ENCODE measurements at places on chromosomes 6 and 20.

DNA sequence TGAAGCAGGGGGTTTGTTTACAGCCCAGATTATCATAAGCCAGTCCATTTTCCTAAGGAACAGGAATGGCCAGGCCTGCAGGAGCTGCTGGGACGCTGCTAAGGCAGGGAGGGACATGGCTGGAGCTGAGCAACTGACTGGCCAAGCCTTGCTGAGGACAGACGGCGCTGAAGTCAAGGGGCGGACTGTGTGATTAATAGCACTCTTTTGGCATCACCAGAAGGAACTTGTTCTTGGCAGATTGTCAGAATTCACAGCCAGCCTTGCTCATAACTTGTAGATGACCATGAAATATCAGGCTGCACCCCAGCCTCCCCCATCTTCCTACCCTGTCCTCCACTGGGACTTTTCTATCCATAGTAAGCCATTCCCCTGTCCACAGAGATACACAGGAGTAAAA is 218.8 kb upstream of the RNF24 start:
- DNase-seq: no peak

DNA sequence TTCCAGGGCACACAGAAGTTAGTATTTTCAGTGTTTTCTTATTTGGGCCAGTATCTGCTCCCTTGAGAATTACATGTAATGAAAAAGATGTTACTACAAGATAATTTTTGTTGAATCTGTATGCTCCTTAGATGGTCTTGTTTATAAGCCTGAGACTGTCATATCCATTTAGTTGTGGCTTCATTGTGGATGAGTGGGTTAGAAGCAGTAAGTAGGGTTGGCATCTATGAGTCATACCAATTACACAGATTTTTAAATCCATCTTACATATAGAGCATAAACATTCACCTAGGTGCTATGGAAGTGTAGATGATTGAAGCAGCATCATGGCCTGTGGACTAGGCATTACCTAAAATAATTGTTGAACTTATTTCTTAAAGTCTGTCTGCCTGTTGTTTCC is 13.5 kb upstream of the BAG2 start:
- DNase-seq: no peak

DNA sequence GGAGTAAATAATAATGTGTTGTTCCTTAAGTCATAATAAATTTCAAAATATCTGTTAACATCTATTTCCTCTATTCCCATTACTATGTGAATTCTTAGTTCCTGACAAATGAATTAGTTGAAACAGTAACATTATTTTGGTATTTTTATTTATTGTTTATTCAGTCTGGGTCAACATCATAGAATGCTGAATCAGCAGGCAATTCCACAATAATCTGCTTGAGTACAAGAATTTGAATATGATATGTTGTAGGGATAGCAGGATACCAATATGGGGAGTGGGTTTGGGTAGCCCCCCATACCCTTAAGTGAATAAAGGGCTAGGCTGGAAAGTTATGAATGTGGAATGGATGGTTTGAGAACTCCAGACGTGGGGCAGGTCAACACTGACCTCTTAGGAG is 373.2 kb upstream of the CHD6 start:
- DNase-seq: no peak

- no peak for DNase-seq
Measured at GRCh38 chr20:56634307-56634706, 5.2 kb downstream of the TFAP2C start.

DNA sequence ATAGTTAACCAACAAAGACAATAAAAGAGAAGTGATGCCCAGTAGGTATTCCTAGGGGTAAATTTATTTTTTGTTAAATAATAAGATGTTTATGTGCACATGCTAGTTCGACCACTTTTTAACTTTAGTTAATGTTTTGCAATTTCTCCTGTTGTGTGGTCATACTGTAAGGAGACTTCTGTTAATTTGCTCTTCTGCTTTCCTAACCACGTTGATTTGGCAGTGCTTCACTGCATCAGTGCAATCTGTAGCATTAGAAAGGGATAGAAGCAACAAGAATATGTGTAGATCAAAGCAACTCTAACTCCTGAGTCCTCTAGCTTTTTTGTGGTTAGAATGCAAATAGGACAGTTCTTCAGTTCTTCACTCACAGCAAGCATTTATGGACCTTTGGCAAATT is 13.9 kb downstream of the MYB start:
- DNase-seq: no peak

DNA sequence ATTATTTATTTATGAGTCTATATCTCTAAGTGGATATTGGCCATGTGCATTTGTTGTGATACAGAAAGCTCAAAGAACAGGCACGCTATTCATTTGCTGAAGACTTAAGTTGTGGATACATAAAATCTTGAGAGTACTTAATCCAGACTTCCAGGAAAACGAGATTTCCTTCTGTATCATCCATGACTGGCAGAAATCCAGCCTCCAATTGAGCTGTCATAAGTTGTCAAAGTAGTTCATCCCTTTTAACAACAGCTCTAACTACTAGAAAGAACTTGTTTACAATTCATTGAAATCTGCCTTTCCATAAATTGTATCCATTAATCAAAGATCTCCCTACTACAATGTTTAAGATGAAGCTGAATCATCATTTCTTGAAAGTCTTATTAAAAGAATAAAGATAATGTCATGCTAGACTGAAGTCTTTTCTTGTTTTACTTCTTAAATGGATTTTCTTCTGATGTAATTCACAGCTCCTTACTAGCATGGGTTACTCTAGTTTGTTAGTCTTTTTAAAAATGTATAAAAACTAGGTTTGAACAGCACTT is 447.3 kb upstream of the CITED2 start:
- DNase-seq: no peak

- DNase-seq: no peak
Measured at GRCh38 chr6:3893487-3893886, 44.3 kb downstream of the FAM50B start.

DNA sequence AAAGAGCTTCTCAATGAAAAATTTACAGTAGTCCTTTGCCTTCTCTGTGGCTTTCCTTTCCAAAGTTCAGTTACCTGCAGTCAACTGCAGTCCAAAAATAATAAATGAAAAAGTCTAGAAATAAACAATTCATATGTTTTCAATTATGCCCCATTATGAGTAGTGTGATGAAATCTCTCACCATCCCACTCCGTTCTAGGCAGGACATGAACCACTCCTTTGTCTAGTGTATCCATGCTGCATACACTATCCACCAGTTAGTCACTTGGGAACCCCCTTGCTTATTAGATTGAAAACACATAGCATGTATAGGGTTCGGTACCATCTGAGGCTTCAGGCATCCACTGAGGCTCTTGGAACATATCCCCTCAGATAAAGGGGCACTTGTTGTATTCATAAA is 80.6 kb upstream of the EYA4 start:
- no peak for DNase-seq

DNA sequence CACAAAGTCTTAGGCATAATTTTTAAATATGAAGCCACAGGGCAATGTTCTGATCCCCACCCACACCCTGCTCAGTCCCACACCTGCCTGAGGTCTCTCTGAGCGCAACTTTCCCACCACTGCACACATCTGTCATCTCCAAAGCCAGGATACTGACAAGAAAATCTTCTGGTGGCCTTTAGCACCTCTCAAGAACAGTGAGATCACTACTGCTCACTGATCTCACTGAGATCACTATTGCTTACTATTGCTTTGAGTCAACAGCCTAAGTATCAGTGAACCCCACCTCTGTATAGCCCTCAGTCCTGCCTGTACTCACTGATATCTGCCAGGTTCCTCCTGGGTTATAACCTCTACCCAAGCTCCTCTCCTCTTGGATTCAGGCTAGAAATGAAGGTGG is 6.4 kb downstream of the TNFRSF21 start:
- DNase-seq: no peak

- no peak for DNase-seq
Measured at GRCh38 chr6:25360621-25361020, 81.4 kb downstream of the CARMIL1 start.

GRCh38 chr20:37238426-37238825 is 23.2 kb downstream of the GHRH start:
- DNase-seq: no peak

GRCh38 chr6:53892707-53893106 is 97.9 kb downstream of the LRRC1 start:
- no peak for DNase-seq

GRCh38 chr20:38692436-38693411 is 31.6 kb upstream of the SLC32A1 start:
- peak; percentile 14 for DNase-seq

DNA sequence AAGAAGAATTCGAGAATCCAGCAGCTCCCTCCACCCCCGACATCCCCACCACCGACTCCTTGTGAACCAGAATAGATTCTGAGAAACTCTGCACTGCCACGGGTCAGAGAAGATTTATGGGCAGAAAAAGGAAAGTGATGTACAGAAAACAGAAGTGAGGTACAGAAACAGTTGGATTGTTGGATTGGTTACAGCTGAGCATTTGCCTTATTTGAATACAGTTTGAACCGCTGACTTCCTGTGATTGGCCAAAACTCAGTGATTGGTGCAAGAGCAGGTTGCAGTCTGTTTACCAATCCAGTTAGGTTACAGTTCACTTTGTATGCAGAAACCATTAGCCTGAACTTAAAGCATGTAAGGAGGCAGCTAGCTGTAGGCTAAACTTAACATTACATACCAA is 131.2 kb upstream of the HDDC2 start:
- no peak for DNase-seq

- no peak for DNase-seq
Measured at GRCh38 chr6:113610377-113610988, 246.7 kb upstream of the MARCKS start.

- DNase-seq: no peak
Measured at GRCh38 chr6:72972579-72972978, 252.7 kb downstream of the KHDC1L start.

Measured in stimulated activated CD4-positive, alpha-beta T cell treated with anti-CD3 and anti-CD28 coated beads, Interleukin-15, amount 100 ng/mL, for 48 hours (primary cell).